ENCODE measurements at places on chromosomes 3 and 15.

GRCh38 chr15:95549168-95549738, 781.2 kb upstream of the NR2F2 start:
- no peak overlapping the region for H3K27ac ChIP-seq
- H3K4me1 ChIP-seq = no peaks in the 10 kb centered on the region
- DNase-seq = no peak
- no peaks in the 10 kb centered on the region for H3K36me3 ChIP-seq
- no peaks in the 10 kb centered on the region for H3K27me3 ChIP-seq

DNA sequence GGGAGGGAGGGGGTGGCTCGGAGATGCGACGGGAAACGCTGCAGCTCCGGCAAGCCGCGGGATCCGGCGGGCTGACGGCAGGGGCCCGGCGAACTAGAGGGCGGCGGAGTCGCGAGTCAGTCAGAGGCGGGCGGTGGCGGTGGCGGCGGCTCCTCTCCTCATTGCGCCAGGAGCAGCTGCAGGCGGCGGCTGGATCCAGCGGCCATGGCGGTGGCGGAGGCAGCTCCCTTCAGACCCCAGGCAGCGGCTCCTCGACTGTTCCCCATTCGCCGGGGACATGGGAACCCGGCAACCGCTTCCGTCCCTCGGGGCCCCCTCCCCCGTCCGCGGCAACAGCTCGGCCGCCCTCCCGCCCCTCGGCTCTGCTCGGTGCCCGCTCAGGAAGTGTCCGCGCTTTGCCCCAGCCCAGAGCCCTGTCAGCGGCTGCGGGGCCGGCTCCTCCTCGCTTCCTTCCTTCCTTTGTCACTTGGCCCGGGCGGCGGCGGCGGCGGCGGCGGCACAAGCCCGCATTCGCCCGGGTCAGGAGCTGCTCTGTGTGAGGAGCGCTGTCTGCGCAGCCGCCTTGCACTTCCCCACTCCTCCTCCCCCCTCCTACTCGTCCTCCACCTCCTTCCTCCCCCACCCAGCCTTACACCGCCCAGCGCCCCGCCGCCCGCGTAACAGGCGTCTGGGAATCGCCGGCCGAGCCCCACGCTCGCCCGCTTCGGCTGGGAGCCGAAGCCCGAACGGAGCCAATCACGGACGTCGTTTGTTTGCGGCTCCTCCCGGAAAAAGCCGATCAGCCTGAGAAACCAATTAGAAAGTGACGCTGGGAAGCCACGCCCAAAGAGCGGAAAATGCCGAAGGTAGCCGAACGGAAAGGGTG, at the start of gene GSK3B:
TSS of gene GSK3B (minus strand) at position 537 of the 865 bp plus-strand sequence. CDS start 1,013 bp downstream, outside the sequence.
- H3K4me3 ChIP-seq = peak within 1 kb of the TSS; percentile 82
- peaks cover 21% of the 10 kb centered on the region for H3K4me1 ChIP-seq
- H3K27me3 ChIP-seq = no peaks in the 10 kb centered on the region
- no peaks in the 10 kb centered on the region for H3K36me3 ChIP-seq
- DNase-seq = peak; percentile 99

- no peak overlapping the region for H3K27ac ChIP-seq
- no peaks in the 10 kb centered on the region for H3K4me1 ChIP-seq
- no peaks in the 10 kb centered on the region for H3K36me3 ChIP-seq
- no peak overlapping the region for H3K4me3 ChIP-seq
Observed at GRCh38 chr3:66195347-66195783, 25.4 kb upstream of the SLC25A26 start.

DNA sequence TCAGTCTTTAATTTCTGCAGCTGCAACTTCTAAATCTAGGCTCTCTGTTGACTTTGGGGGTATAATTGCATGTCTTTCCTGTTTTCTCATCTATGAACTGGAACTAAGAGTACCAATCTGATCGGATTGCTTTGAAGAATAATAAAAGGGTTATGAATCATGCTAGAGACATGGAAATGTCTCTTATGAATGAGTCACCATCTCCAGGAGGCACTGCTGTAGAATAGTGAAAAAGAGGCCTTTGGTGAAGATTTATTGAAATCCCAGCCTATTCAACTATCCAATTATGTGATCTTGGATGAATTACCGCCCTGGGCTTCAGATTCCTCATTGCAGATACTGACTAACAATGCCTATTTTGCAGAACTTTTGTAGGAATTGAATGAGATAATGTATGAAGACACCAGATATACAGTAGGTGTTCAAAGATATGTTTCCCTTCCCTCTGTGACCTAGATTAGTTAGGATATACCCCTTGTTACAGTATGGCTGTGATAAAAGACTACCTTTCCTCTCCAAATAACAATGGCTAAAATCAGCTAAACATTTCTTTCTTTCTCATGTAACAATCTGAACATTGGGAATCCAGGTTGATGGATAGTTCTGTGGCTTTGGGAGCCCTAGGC, 11.5 kb upstream of the CMTM8 start:
- H3K4me3 ChIP-seq = no peak overlapping the region
- no peaks in the 10 kb centered on the region for H3K4me1 ChIP-seq
- H3K36me3 ChIP-seq = no peaks in the 10 kb centered on the region
- H3K27ac ChIP-seq = no peak overlapping the region

- H3K4me3 ChIP-seq = no peak within 1 kb of the TSS
- no peaks in the 10 kb centered on the region for H3K36me3 ChIP-seq
- peaks cover 42% of the 10 kb centered on the region for H3K4me1 ChIP-seq
- peak; percentile 92 for DNase-seq
- H3K27ac ChIP-seq = peak within 1 kb of the TSS; percentile 54
- no peaks in the 10 kb centered on the region for H3K27me3 ChIP-seq
Observed at GRCh38 chr3:49903451-49904424, at the start of gene MST1R. TSS of gene MST1R (minus strand) at chr3:49903873. CDS start at chr3:49903609, 264 bp downstream.
